ENCODE measurements at places on chromosomes 16 and 17.

- DNase-seq, result no peak
Measured at GRCh38 chr17:66032082-66032712, 159.7 kb downstream of the CEP112 start.

- no peak for DNase-seq
Measured at GRCh38 chr16:14489460-14489859, 140.6 kb downstream of the PARN start.

DNA sequence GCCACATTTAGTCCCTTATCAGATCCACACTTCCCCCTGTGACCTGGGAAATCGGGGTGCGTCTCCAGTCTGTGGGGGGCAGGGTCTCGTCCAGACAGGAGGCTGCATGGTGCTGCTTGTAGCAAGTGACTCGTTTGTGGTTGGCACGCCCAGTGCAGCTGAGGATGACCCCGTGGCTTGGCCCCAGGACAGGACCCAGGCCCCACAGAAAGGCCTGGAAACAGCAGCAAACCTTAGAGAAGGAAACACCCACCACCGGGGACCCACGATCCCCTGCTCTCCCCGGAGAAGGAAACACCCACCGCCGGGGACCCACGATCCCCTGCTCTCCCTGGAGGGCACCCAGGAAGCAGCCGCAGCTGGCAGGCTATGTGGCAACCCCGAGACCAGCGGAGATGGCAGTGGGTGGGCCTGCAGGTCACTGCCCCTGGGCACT is 8.2 kb upstream of the C16orf95 start:
- DNase-seq, result no peak

- no peak for DNase-seq
Measured at GRCh38 chr17:79830763-79831264, 8.4 kb downstream of the CBX4 start.

GRCh38 chr17:82989881-82990280 is 89.5 kb upstream of the METRNL start:
- no peak for DNase-seq

DNA sequence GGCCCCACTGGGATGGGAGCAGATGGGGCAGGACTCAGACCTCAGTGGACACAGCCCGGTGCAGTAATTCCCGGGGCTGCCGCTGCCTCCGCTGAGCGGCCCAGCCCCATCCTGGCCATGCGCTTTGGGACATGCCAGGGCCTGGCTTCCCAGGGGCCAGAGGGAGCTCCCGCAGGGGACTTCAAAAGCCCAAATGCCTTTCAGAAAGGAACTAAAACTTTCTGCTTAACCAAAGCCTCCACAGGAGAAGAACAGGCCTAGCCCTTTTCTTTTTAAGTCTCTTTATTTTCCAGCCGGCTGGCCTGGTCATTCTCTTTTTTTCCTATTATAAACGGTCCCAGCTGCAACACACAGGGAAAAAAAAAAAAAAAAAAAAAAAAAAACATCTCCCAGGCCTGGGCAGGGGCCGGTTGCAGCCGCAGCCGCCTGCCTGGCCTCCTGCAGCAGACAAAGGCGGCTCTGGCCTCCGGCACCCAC is 10.7 kb upstream of the ZNF423 start:
- no peak for DNase-seq

DNA sequence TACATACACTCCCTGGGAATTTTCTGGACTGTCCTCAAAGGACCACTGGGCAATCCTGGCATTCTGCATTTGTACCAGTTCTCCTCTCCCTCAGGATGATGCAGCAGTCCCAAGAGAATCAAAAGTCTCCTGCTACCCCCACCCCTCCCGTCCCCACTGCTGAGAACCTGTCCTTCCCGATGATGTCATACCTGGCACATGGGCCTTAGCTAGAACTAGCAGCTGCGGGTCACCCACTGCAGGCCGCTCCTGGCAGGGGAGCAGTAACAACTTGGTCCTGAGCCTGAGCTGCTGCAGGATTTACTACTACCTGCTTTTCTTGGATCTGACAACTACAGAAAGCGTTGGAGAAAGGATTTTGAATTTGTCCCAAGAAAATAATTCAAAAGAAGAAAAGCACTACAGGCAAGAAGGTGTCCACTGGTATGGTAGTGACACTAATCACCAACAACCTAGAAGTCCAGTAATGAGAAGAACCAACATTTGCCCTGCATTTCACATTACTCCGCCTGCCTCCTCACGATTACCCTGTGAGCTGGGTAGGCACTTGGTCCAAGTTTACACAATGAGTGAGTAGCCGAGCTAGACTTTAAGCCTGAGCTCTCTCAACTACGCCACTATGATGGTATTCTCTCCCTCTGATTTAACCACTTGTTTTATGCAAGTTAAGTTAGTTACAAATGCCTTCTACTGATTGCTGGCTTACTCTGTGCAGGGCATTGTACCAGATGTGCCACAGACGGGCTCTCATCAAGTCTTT is 55.3 kb upstream of the ETV4 start:
- no peak for DNase-seq

- DNase-seq, result no peak
Measured at GRCh38 chr16:86768999-86769398, 190.7 kb downstream of the FOXL1 start.

DNA sequence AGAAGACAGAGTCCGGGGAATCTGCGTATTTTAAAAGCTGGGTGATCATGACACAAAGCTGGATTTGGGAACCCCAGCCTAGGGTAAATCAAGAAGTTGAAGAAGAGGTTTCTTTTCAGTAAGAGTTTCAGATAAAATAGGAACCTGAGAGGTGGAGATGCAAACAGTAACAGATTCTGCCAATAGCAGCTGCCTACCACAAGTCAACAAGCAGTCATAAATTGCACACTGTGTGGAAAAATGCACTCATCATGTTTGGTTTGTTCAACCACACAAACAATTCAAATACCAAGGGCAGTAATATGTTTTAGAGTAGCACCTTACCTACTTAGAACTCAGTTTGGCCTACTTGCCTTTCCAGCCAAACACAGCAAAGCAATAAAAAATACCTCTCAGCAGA is 14.0 kb downstream of the MYO1D start:
- DNase-seq, result no peak

DNA sequence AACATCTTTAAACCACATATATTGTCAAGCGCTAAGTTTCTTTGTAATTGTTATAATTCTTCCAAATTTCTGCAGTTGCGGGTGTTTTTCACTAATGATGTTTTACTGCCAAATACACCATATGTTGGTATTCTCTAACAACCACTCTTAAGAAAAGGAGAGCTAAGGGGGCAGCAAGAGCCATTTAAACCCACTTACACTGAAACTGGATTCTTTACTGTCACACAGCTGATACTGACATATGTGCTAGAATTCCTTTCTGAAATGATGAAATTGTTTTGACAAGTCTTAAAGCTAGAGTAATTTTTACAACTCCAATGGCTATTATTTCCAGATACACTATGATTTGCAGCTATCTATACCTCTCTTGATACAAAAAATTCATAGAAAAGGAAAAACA is 483.1 kb downstream of the CDH11 start:
- no peak for DNase-seq
